Large intestine (tissue), 12 donors: ENCODE measurements at places on chromosomes 4 and X. TPM values are rescaled to one million over a fixed set of nuclear protein-coding genes. Genes with fewer than 3 reads are reported as not detected.
A peak's percentile ranks its signal among the peaks of the same experiment; 100 is the strongest.

Gene BBS7
- 17.1 TPM for polyA plus RNA-seq

Gene NAA11
- polyA plus RNA-seq = 0.09 TPM

GRCh38 chr4:55181010-55182005, 55.9 kb upstream of the KDR start:
- DNase-seq = no peak

DNA sequence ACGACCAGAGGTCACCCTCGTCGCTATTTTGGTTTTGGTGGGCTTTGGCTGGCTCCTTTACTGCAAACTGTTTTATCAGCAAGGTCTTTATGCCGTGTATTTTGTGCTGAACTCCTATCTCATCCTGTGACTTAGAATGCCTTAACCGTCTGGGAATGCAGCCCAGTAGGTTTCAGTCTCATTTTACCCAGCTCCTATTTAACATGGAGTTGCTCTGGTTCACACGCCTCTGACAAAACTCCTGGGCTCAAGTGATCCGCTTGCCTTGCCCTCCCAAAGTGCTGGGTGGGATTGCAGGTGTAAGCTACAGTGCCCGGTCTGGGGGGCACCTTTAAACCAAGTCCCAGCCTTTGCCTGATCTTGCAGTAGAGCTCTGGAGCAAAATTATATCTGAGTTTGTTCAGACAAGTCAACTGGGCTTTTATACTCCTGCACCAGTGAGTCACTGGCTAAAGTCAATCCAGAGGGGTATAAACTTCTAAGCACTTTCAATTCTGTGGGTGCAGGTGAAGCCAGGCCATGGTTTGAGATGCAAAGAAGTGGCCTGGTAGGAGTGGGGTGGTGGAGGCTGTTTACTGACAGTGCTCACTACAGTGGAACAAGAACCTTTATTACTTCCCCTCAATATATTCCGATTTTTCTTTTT, 50.2 kb downstream of the MGST2 start:
- DNase-seq = no peak

Gene MAGEC3
- 0.12 TPM for polyA plus RNA-seq

Gene VCX
- not detected for polyA plus RNA-seq

GRCh38 chrX:74804574-74804973, 120.7 kb downstream of the NEXMIF start:
- DNase-seq = no peak

GRCh38 chrX:67538383-67538782, 5.4 kb upstream of the AR start:
- no peak for DNase-seq

Gene AWAT2
- polyA plus RNA-seq = not detected

Gene ABCD1
- 13.4 TPM for polyA plus RNA-seq

- DNase-seq = no peak
Observed at GRCh38 chr4:38149997-38150671, 189.9 kb downstream of the PTTG2 start.

GRCh38 chr4:4585012-4585670, 43.3 kb upstream of the STX18 start:
- no peak for DNase-seq

DNA sequence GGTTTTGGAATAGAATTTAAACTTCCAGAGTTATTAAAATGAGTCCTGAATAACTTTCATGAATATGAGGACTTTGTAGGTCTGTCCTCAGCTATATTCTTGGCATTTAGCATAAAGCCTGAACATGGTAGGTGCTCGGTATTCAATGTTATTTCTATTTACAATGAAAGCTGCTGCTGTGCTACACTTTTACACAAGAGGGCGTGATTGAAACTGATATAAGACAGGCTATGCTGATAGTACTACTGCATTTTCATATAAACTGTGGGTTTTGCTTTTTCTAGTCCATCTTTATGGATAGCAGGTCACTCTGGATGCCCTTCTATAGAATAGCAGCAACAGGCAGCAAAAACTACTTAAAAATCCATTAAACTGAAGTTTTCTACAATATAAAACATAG, 12.3 kb upstream of the GNPDA2 start:
- DNase-seq = no peak

Gene SSX3
- not detected for polyA plus RNA-seq

DNA sequence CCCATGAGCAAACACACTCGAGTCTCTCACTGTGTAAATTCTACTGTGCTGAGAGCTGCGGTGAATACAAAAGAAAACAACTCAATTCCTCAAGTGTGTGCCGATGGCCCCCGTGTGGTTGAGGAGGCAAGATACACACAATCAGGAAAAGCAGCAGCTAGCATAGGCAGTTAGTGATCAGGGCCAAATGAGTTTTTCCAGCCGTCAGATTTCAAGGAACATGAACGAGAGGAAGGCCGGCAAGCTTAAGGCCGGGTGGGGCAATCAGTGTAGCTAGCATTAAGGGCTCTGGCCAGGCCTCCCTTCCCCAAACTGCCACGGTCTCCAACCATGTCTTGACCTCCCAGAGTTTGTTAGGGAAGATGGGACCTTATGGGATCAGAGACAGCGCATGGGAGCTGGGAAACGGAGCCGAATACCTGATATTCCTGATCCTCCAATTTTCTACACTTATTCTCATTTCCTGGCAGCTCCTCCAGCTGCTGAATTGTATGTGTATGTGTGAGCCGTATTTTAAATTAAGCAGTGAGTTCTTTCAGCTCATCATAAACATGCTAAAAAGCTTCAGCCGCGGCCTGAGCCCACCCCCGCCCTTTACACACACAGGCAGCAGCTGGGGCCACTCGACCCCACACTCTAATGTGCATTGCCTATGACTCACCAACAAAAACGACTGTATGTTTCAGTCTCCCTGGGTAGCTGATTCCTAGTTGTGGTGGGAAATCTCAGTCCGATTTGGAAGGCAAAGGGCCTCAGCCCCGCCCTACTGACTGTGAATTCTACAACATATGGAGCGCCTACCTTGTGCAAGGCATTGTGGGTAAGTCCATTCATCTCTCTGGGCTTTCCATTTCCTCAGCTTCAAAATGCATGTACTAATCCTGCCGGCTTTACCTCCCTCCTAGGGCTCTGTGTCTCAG, 59.9 kb downstream of the RTL9 start:
- DNase-seq = peak; percentile 47

DNA sequence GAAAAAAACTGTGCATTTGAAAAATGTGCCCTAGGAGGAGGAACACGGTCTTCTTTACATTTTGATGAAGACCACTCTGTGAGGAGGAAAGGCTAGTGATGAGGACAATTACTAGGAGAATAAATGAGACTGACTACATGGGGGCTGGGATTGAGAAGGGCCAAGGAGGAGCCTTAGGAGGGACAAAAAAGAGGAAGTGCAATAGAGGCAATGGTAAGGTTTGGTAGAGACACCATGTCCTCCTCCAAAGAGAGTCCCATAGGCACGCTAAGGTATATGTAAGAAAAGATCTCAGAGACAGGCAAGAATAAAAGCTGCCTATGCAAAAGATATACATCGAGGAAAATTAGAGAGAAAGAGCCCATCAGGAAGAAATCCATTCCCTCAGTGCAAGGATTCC, 336.5 kb upstream of the SFRP2 start:
- no peak for DNase-seq

- DNase-seq = no peak
Observed at GRCh38 chr4:56879996-56880395, 27.7 kb upstream of the REST start.

DNA sequence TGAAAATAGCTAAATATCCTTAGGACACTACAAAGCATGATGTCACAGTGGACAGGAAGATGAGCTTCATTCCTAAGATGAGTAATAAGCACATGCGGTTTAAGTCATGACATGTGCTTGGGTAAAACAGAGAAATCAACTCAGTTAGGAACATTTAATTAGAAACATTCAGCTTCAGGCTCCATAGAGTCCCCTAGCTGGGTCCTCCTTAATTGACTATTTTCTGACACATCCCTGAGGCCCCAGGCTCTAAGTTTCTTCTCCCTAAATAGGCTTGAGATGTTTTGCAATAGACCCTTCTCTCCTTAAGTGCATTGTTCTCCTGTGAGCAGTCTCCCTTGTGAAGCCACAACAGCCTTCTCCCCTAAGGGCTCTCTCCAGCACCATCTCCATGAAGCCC, 70.4 kb upstream of the ANXA3 start:
- DNase-seq = no peak

Gene ETNPPL
- 0.06 TPM for polyA plus RNA-seq

- DNase-seq = no peak
Observed at GRCh38 chr4:31408121-31408520, 688.0 kb downstream of the PCDH7 start.

DNA sequence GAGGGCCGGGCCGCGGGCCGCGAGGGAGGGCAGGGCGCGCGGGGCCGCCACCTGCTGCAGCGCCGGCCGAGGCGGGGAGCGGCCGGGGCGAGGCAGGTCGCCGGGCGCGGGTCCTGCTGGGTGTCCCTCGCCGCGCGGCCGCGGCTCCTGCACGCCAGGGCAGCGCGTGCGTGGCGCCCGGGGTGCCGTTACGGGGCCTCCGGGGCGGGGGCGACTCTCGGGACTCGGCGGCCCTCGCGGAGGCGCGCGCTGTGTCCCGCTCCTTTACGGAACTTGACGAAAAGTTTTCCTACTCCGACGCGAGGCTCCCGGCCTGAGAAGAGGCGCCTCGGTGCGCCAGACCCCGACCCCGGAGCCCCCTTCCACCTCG, 329 bp downstream of the TBC1D14 start:
- DNase-seq = peak; percentile 74

GRCh38 chr4:25441519-25442117, 64.6 kb downstream of the ANAPC4 start:
- peak; percentile 38 for DNase-seq

- DNase-seq = no peak
Observed at GRCh38 chrX:47683829-47684205, 24.8 kb upstream of the UXT start.

DNA sequence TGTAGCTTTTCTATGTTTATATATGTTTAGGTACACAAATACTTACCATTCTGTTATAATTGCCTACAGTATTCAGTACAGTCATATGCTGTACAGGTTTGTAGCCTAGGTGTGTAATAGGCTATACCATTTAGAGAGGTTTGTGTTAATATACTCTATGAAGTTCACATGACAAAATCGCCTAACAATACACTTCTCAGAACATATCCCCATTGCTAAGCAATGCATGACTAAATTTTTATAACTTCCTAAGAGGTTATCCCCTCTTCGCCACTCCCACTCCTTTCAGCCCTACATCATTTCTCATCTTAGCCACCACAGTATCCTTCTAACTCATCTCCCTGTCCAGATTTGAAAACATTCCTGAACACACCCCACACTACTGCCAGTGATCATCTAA, 83.7 kb upstream of the ZCCHC13 start:
- DNase-seq = no peak

DNA sequence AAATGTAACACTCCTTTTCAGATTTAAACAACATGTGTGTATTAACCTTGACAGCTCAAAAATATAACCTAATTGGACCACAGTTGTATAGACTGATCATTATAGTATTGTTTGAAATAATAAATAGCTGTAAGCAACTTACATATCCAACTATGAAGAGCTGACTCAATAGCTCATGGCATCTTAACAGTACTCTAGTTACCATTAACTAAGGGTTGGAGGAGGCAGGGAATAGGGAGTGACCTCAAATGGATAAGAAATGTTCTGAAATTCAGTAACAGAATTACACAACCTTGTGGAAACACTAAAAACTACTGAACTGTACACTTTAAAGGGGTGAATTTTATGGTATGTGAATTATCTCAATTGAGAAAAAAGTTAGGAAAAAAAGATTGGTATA, 136.5 kb upstream of the CPEB2 start:
- DNase-seq = no peak

DNA sequence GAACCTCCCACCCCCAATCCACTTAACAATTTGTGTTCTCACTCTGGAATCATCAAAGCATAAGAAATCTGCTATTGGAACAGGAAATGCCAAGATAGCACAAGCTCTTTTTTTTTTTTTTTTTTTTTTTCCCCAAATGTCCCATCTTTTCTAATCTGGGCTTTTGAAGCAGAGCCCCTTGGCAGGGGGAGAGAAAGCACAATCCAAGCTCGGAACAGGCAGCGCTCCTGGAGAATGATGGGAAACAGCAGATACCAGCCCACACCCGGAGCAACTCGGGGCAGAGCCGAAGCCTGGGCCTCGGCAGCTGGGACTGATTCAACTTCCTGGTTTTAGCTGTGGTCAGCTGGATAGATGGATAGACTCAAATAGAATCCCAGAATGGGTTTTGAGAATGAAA, 235.1 kb downstream of the QDPR start:
- DNase-seq = no peak

GRCh38 chr4:56786955-56787354, 34.5 kb downstream of the SPINK2 start:
- DNase-seq = peak; percentile 25

Gene DUX4
- 0.06 TPM for polyA plus RNA-seq

Gene ZNF157
- 0.27 TPM for polyA plus RNA-seq

GRCh38 chr4:17528551-17529165, 13.7 kb downstream of the CLRN2 start:
- DNase-seq = no peak

GRCh38 chrX:30513284-30513683, 64.3 kb downstream of the TASL start:
- no peak for DNase-seq
